Nephron progenitor cell (in vitro differentiated cells): ENCODE measurements at places on chromosomes 4 and X.
A peak's percentile ranks its signal among the peaks of the same experiment; 100 is the strongest.

GRCh38 chrX:115060013-115060412 lies 42.6 kb upstream of the IL13RA2 start:
- DNase-seq, result no peak

GRCh38 chrX:104310090-104310489 lies 55.4 kb upstream of the ESX1 start:
- DNase-seq, result no peak

DNA sequence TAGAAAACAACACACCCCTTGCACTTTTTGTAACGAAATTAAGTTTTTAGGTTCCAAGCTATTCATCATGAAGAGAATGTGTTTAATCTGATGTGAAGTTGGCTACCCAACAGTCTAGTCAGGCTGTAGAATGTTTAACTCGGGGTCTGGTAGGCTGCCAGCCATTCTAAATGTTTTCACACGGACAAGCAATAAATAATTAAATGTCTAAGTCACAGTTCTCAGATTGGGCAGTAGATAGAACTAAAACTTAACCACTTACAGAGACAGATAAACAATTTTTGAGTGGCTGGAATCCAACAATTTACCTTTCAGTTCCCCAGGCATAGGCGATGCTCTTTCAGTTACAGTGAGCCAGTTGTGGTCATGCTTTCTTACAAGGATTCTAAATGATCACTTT lies 66.5 kb downstream of the CHIC2 start:
- no peak for DNase-seq

DNA sequence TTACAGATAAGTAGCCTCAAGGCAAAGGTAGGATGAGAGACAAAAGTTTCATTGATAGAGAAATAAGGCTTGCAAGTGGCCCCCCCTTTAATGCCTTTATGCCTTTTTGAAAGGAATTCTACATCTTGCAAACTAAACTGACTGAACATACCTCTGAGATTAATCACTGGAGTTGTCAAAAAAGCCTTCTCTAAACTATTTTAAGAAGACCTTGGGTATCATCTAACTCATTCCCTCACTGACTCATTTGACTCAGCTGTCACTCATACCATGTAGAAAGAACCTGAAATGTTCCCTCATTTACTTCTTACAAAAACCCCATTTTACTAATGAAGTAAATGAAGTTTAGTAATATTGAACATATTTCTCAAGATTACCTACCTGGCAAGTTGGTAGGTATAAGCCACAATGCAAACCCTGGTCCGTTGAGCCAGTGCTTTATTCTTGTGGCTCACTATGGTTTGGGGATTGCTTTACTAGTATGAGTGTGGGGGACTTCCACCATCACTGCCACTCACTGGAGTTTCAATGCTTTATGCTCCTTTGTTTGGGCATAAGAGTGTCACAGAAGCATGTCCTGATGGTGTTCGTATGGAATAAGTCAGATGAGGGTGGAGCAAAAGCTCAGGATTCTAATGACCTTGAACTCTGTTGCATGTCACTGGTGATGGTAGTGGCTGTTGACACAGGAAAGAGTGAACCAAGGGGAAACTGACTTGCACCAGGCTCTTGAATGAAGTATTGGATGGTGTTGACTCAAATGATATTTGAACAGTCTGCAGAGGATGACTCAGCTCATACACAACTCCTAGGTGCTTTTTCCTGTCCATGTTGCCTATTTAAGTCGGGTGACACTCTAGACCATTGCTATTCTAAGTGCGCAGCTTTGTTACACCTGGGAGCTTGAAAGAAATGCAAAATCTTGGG lies 305.5 kb upstream of the EMCN start:
- DNase-seq, result no peak

GRCh38 chr4:154485127-154485773 lies 6.3 kb downstream of the DCHS2 start:
- DNase-seq, result no peak

- peak; percentile 59 for DNase-seq
Measured at GRCh38 chr4:41751449-41752061, 3.0 kb upstream of the PHOX2B start.

DNA sequence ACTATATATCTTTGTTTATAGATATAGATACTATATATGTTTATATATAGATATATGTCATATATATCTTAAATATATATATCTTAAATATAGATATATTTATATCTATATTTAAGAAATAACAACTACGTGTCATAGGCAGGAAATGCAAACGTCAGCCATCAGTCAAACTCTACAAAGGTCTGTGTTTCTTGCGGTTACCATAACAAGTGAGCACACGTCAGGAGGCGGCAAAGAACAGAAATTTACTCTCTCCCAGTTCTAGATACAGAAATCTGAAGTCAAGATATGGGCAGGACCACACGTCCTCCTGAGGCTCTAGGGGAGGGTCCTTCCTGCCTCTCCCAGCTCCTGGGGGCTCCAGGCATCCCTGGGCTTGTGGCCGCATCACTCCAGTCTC lies 6.5 kb downstream of the PLCXD1 start:
- DNase-seq, result no peak

- peak; percentile 68 for DNase-seq
Measured at GRCh38 chr4:74793757-74794381, 454 bp downstream of the BTC start.

GRCh38 chrX:127030016-127030748 lies 210.7 kb downstream of the PRR32 start:
- DNase-seq, result no peak

DNA sequence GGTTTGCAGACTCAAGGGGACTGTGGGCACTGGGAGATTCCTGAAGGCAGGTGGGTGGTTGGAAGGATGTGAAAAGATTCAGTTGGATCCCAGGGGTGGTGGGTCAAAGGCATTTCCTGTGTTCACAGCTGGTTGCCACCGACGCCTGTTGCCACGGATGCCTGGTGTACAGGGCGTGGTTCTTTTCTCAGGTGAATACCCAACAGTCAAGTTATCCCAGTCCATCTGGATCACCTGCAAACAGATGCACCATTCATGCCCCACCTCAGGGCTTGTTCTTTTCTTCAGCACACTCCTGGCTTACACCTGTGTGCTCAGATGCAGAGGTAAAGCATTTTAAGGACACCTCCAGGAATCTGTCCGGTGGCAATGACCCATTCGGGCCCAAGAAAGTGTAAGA lies 55.8 kb upstream of the SHOX start:
- no peak for DNase-seq

DNA sequence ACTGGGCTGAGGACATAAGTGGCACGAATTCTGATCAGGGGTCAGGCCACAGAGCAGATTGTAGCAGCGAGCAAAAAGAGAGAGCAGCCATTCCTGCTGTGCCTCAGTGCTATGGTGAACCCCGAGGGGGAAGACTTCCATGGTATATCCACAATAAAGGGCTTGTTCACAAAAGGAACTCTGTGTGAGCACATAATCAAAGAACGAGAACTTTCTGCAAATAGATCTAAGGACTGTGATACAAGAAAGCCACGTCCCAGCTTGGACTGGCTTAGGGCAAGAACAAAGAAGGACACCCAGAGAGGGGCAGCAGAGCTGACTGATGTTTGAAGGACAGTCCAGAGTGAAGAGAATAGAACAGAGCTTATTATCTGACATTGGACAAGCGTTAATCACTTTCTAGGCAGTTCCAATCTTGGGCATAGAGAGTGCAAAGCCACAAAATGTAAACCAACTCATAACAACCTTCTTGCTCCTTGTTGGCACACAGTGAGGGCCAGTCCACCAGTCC lies 24.0 kb downstream of the PPEF2 start:
- no peak for DNase-seq

- DNase-seq, result no peak
Measured at GRCh38 chr4:27916452-27917184, 1056.0 kb downstream of the STIM2 start.

DNA sequence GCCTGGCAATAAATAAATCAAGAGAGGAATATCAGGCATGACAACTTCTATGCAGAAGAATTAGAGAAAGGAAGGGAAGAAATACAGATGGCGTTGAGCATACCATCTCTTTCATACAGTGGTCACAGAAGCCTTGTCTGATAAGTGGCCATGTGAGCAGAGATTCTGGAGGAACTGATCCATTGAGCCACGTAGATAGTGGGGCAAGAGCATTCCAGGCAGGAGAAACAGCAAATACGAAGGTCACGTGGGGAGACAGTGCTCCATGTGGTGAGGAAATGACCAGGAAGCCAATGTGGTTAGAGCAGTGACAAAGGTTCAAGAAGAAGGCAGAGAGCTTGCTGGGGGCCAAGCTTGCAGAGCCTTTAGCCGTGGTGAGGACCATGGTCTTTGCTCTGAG lies 226.7 kb upstream of the NOCT start:
- no peak for DNase-seq

DNA sequence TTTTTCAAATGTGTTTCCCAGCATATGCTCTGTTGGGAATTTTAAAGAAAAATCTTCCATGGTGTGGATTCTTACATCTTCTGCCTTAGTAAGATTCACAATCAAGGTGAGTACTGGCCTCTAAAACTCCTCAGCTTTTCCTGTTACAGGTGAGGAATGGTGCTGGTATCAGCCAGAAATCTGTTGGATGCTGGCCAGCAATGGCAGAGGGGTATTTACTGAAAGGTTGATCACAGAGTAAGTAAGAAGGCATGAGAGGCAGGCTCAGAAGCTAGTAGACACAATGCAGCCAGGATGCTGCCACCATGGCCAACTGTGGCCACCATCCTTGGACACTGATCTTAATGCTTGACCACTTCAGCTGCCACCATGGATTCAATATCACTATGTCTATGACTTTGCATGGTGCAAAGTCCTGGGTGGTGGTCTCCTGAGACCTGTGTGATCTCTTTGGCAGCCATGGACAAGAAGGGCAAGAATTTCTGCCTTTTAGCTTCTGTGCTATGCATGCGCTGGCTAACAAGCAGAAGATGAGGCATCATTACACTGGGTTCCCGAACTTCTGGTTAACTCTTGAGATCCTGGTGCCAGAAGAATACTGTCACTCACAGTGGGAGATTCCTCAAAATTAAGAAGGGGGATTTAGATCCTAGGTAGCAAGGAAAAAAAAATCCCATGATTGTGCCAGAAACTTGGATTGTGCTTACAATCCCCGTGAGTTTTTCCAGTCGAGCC lies 60.2 kb downstream of the CHRNA9 start:
- no peak for DNase-seq

- DNase-seq, result peak; percentile 77
Measured at GRCh38 chr4:127622921-127623796, 9.6 kb upstream of the INTU start.

- no peak for DNase-seq
Measured at GRCh38 chr4:52860361-52860760, 1.8 kb upstream of the RASL11B start.

GRCh38 chr4:121697564-121697963 lies 784 bp upstream of the ANXA5 start:
- no peak for DNase-seq

GRCh38 chrX:47797084-47797483 lies 39.6 kb upstream of the ZNF81 start:
- DNase-seq, result no peak

DNA sequence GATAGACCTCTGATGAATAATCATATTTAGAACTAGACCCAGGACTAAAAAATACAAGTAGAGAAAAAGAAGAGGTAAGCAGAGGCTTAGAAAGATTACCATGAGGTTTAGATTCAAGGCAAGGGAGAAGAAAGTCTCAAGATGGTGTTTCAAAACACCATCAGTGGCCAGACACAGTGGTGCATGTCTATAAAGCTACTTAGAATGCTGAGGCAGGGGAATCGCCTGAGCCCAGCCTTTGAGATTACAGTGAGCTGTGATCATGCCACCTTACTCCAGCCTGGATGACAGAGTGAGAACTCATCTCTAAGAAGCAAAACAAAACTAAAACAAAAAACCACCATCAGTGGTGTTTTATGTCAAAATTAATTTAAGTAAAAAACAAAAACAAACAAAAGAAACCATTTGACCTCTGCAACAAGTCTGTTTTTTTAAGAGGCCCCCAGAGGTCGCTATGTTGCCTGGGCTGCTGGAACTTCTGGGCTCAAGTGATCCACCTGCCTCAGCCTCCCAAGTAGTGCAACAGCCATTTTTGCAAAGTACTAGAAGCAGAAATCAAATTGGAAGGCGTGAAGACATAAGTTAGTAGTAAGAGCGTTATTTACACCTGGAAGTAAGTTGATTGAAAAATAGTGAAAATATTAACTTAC lies 784.3 kb downstream of the ADGRL3 start:
- no peak for DNase-seq

DNA sequence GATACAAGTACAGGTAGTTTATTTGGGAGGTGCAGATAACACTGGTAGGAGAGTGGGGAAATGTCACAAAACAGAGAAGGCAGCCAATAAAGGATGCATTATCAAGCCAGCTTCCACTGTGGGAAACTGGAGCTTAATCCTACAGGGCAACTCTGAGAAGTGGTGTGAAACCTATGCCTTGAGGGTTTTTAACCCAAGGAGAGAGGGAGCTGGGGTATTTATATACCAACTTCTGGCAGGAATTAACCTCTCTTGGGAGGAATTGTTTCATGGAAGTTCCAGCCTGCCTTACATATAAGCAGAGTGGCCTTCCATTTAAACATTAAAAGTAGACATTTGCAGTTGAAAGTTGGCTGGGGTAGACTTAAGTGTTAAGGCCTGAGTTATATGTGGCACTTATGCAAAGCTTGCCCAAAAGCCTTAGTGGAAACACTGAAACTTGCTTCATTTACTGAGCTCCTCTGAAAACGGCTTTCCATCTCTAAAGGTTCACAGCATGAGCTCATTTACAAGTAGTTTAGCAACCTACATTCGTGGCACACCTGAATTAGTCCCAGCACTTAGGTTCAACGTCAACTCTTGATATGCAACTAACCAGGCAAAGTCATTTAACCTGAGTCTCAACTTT lies 19.2 kb downstream of the MAGEB17 start:
- DNase-seq, result no peak

- no peak for DNase-seq
Measured at GRCh38 chr4:53659112-53659511, 67.8 kb upstream of the LNX1 start.

DNA sequence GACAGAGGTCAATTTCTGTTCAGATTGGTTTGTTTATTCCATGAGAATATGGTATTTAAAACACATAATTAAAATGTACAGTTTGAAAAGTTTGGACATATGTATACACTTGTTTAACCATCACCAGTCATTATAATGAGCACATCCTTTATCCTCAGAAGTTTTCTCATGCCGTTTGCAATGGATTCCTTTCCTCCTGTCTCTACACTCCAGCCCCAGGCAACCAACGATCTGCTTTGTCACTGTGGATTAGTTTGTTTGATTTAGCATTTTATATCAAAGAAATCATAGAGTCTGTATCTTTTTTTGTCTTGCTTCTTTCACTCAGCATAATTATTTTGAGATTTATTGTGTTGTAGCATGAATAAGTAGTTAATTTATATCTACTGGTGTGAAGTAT lies 243.0 kb upstream of the TRAM1L1 start:
- no peak for DNase-seq

DNA sequence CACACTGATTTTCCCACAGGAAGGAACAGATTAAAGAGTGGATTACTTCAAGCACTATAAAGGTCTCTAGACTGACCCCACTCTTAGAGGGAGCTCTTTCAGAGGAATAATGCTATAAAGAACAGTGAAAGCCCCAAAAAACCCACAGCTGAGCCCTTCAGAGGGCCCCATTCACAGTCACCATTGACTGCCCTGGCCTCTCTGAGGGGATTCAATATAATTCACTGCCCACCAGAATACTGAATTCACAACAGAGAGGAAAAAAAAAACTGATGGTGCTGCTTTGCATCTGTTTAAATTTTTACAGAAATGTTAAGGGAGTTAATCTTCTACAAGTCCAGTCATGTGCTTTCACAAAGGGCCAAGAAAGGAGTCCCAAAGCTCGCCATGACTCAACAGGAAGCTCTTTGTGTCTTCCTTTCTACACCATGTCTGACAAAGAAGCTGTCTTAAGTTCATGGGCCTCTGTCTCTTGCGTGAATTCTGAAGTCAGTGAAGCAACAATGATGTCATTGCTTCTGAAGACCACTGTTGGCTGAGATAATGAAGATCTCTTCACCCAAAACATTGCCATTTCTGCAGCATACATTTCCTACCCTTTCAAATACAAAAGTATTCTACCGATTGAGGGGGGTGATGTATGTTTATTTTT lies 174.9 kb downstream of the ADAMTS3 start:
- no peak for DNase-seq
